ENCODE measurements at places on chromosomes 5 and 9.

GRCh38 chr5:61625681-61626621 lies 293.9 kb downstream of the ZSWIM6 start:
- peak; percentile 75 for DNase-seq

GRCh38 chr5:50786073-50786472 lies 119.6 kb downstream of the PARP8 start:
- DNase-seq, result no peak

- DNase-seq, result no peak
Measured at GRCh38 chr9:112774006-112774996, 23.7 kb downstream of the SNX30 start.

DNA sequence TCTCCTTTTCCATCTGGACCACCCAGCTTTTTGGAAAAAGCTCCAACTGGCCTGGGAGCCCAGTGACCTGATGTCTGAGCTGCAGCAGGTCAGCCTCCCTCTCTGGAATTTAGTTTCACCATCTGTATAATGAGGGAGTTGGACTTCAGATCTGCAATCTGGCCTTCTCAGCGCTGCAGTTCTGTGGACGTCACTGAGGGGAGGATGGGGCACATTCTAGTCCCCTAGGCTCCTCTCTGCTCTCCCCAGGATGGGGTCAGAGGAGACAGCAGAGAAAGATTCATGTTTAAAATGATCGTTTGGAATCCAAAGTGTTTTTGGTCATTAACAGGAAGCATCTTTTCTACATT lies 10.2 kb downstream of the OR13J1 start:
- DNase-seq, result no peak

DNA sequence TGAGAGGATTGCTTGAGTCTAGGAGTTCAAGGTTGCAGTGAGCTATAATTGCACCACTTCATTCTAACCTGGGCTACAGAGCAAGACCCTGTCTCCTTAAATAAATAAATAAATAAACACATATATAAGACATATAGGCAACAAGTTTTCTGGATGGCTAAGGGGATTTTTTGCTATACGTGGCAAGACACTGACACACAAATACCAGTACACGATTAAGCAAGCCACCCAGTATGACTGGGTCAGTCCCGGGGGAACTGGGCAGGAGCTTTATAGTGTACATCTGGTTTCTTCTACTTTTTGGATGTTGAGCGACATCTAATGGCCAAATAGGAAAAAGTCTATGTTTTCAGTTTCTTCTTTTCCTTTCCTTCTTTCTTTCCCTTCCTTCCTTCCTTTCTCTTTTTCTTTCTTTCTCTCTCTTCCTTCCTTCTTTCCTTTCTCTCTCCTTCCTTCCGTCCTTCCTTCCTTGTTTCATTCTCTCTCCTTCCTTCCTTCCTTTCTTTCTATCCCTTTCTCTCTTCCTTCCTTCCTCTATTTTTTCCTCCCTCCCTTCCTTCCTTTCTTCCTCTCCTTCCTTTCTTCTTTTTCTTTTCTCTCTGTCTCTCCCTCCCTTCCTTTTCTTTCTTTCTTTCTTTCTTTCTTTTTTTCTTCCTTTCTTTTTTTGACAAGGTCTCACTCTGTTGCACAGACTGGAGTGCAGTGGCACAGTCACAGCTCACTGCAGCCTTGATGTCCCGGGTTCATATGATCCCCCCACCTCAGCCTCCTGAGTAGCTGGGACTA lies 47.0 kb upstream of the PLIN2 start:
- DNase-seq, result peak; percentile 44

GRCh38 chr5:74294231-74294705 lies 346.3 kb downstream of the ENC1 start:
- no peak for DNase-seq

- DNase-seq, result no peak
Measured at GRCh38 chr9:6997330-6997729, 239.6 kb downstream of the KDM4C start.

DNA sequence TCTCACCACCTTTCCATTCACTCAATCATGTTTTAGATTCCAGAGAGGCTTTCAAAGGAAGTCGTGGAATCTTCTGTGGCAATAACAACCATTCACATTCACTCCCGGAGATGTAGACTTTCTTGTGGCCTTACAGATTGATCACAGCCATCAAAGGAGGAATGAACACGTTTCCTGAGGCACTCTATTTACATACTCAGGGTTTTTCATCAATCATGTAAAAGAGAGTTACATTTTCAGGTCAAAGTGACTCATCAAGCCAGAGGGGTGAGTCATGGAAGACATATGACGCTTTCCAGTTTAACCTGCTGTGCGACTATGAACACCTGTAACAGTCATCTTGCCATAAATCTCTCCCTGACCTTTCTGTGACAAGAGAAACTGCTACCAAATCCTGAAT lies 39.3 kb upstream of the RAD23B start:
- no peak for DNase-seq

DNA sequence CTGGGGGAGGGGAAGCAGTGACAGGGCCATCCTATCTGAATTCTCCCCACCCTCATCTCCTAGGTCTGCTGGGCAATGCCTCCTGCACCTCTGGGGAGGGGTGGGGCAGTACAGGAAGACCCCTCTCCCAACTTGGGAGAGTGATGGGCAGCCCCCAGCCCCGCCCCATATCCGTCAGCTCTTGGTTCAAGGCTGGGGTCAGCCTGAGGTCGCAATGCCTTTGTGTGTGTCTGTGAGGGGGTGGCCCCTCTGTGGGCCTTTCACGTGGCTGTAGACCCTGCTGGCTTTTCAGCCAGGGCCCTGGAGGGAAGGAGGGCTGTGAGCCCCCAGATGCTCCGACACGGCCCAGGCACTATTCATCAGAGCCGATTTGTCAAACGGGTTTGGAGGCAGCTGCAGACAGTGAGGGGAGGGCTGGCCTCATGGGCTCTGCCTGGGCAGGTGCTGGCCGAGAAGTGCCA lies 49.5 kb upstream of the RNU6ATAC start:
- DNase-seq, result no peak

GRCh38 chr5:125338440-125339174 lies 592.2 kb upstream of the ZNF608 start:
- no peak for DNase-seq

- DNase-seq, result no peak
Measured at GRCh38 chr5:39608024-39608423, 183.2 kb upstream of the DAB2 start.

DNA sequence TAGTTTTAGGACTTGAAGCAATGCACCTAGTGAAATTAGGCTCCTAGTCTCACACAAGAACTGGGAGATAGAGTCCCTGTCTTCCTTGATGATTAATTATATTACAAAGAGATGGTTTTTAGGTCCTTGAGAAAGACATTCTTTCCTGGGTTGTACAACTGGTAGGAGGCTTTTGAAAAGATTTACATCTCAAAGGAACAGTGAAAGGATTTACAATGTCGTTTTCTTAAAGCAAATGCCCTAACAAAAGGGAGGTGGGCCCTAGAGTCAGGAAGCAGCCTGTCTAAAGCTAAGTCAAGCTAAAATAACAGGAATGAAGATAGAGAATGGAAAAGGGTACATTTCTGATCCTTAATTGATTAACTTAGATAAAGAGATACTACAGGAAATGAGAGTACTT lies 102.2 kb upstream of the IL7R start:
- no peak for DNase-seq

DNA sequence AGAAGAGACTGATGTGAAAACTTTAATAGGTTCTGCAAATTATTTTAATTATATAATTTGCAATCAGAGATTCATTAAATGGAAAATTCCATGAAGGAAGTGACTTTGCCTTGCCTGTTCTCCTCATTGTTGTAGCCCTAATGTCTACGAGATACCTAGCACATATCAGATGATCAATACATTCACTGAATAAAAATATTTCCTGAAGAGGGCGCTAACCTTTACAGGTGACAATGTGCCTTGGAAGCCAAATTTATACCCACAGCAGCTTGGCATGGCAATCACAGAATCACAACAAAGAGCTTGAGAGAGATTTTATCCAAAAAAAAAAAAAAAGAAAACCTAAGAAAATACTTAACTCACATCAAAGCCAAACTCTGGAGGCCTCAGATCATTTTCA lies 17.4 kb downstream of the HAUS6 start:
- no peak for DNase-seq

GRCh38 chr5:100479079-100479688 lies 56.0 kb upstream of the FAM174A start:
- DNase-seq, result no peak

GRCh38 chr9:112848316-112849151 lies 42.1 kb downstream of the SLC46A2 start:
- no peak for DNase-seq

DNA sequence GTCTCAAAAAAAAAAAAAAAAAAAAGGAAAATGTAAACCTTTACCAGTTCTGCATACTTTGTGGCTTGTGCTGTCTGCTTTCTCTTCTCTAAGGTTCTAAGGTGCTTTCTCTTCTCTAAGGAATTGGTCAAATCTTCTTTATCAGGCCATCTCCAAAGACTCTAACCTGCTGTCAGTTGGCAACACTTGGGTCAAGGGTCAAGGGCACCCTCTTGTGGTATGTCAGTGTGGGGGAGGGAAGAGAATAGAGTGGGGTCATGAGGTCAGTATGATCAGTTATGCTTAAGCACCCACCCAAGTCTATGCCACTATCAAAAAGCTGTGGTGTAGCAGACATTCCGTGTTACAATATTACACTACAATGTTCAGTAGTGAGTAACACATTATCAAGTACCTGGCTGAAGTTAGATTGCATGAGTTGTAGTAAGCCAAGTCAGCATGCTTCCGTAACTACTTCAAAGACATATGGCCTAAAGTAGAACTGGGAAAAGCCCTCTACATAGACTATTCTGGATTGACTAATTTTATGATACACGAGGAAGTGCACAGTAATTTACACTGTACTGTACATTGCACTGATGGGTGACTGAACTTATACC lies 25.0 kb upstream of the CCL28 start:
- DNase-seq, result no peak

GRCh38 chr9:83473488-83473971 lies 64.7 kb downstream of the FRMD3 start:
- DNase-seq, result no peak

- no peak for DNase-seq
Measured at GRCh38 chr5:6146271-6146670, 232.1 kb downstream of the MED10 start.

GRCh38 chr5:95741458-95741857 lies 10.3 kb downstream of the RHOBTB3 start:
- no peak for DNase-seq

DNA sequence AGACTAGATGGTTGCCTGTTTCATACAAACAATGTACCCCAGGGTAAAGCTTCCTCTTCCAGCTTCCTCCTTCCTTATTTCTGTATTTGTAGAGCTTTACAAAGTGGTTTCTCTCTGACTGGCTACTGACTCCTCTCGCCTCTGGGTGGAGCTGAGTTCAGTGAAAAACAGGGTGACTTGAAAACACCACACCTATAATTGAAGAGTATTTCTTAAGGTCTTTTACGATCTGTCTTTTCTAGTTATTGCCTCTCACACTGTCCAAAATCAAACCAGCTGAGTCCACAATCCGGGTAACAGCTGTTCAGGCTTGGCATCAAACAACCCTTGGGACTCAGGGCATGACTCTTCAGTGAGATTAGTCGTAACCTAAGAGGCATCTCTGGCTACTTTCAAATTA lies 200.4 kb downstream of the ARRDC3 start:
- no peak for DNase-seq

DNA sequence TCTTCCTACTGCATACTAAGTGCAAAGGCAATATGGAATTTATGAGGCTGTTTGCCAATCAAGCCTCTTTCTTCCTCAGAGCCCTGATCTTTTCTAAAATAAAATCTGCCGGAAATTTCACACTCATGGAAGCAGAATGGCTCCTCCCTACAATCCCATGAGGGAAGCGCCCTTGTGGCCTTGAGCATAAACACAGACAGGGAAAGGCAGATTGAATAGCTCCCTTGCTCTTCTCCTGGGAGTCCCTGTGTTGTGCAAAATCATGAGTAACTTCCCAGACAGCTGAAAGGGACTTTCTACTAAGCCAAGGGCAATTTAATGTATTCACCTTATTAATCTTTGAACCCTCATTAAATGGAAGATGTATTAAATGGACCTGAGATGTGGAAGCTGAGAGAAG lies 226.1 kb upstream of the PIK3R1 start:
- DNase-seq, result no peak

- no peak for DNase-seq
Measured at GRCh38 chr5:38765399-38765861, 80.4 kb upstream of the OSMR start.

GRCh38 chr5:133754575-133755169 lies 142.3 kb upstream of the FSTL4 start:
- DNase-seq, result peak; percentile 27

DNA sequence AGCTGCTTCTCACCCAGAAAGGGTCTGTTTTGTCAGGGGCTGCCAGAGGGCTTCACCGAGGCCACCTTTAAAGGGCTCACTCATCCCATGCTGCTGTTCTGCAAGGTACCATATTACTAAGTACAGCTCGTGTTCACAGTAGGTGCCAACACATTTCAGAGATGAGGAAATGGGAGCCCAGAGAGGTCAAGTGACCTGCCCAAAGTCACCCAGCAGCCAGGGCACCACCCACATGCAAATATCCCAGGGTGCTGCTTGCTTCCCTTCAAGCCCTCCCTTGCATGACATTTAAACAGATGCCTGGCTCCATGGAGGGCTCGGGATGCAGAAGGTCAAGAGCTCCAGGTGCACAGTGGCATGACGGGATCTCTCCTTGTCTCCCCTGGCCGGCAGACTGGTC lies 123.5 kb upstream of the SARDH start:
- no peak for DNase-seq

DNA sequence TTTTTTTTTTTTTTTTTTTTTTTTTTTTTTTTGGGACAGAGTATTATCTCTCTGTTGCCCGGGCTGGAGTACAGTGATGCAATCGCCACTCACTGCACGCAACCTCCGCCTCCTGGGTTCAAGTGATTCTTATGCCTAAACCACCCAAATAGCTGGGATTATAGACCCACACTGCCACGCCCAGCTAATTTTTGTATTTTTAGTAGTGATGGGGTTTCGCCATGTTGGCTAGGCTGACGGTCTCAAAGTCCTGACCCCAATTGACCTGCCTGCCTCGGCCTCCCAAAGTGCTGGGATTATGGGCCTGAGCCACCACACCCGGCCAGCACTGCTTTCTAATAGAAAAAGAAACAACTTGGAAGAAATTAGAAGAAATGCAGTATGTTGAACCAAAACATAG lies 39.2 kb downstream of the TTC1 start:
- no peak for DNase-seq

GRCh38 chr5:157258450-157258849 lies 7.5 kb upstream of the CYFIP2 start:
- DNase-seq, result no peak

DNA sequence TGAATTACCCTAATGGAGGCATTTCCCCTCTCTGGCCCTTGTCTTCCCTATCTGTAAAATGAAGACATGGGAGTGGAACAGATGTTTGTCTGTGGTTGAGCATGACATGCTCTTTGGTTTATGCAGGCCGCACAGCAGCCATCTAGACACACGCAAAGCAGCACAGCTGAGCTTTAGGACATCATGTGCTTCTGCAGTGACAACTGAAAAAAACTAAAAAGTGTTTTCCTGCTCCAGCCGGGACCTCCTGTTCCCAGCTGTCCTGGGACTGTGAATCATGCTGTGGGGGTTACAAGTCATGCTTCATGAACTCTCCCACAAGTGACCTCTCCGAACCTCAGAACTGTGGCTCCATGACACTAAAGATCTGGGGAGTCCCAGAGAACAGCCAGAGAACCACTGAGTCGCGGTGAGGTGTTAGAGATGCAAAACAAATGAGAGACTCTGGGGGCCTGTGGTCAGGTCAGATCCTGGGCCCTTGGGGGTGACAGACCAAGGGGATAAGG lies 1.7 kb downstream of the SMIM3 start:
- DNase-seq, result no peak

- DNase-seq, result no peak
Measured at GRCh38 chr9:135743021-135743420, 41.0 kb downstream of the KCNT1 start.

All from nephron progenitor cell (in vitro differentiated cells).